ENCODE measurements at places on chromosomes 2 and 18. TPM values are rescaled to one million over a fixed set of nuclear protein-coding genes. Genes with fewer than 3 reads are reported as not detected.

- DNase-seq, result no peak
Observed at GRCh38 chr2:60104514-60105505, 448.6 kb downstream of the BCL11A start.

- DNase-seq, result no peak
Observed at GRCh38 chr2:33469238-33469637, 7.2 kb upstream of the RASGRP3 start.

GRCh38 chr18:23635283-23636070 lies 27.2 kb downstream of the ANKRD29 start:
- no peak for DNase-seq

Gene SS18
- total RNA-seq, result 139 TPM

Data from fibroblast of villous mesenchyme (primary cell).